K562 (cell line): ENCODE measurements at places on chromosomes 2 and 18.

GRCh38 chr2:155839991-155840390 lies 492.5 kb downstream of the NR4A2 start:
- DNase-seq, result no peak
- H3K27ac ChIP-seq, result no peak overlapping the region
- H3K27me3 ChIP-seq, result no peaks in the 10 kb centered on the region
- no peaks in the 10 kb centered on the region for H3K36me3 ChIP-seq
- no peak overlapping the region for H3K4me3 ChIP-seq
- no peaks in the 10 kb centered on the region for H3K4me1 ChIP-seq

GRCh38 chr18:10235661-10235952 lies 218.8 kb upstream of the APCDD1 start:
- no peaks in the 10 kb centered on the region for H3K4me1 ChIP-seq
- peaks cover 8% of the 10 kb centered on the region; the same call in 1 of the 3 replicates for H3K27me3 ChIP-seq
- DNase-seq, result no peak
- H3K27ac ChIP-seq, result no peak overlapping the region

- H3K27me3 ChIP-seq, result no peaks in the 10 kb centered on the region
- H3K4me1 ChIP-seq, result no peaks in the 10 kb centered on the region
- no peak for DNase-seq
- no peak overlapping the region for H3K27ac ChIP-seq
- H3K4me3 ChIP-seq, result no peak overlapping the region
These were observed 146.1 kb downstream of the ERBB4 start for GRCh38 chr2:212392544-212392943.

DNA sequence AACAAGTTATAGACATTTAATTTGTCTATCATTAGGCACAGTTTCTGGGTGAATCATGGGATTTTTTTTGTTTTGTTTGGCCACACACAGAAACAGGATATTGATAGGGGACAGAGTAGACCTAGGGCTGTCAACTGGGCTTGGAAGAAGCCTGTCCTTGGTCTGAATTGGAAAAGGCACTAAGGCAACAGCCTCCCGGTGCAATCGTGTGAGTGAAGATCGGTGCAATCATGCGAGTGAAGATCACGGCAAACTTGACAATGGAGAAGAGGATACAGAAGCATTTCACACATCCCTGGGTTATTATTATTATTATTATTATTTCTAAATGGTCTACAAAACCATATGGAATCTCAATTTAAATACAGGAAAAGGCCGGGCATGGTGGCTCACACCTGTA lies 94.5 kb downstream of the ACKR3 start:
- no peaks in the 10 kb centered on the region for H3K36me3 ChIP-seq
- no peak overlapping the region for H3K27ac ChIP-seq
- no peaks in the 10 kb centered on the region; the same call in 1 of the 2 replicates for H3K27me3 ChIP-seq
- H3K4me3 ChIP-seq, result no peak overlapping the region

- H3K4me1 ChIP-seq, result no peaks in the 10 kb centered on the region
- no peaks in the 10 kb centered on the region for H3K36me3 ChIP-seq
- no peaks in the 10 kb centered on the region for H3K27me3 ChIP-seq
- DNase-seq, result no peak
- no peak overlapping the region for H3K4me3 ChIP-seq
These were observed 260.7 kb upstream of the MGAT5 start for GRCh38 chr2:133993160-133993559.

DNA sequence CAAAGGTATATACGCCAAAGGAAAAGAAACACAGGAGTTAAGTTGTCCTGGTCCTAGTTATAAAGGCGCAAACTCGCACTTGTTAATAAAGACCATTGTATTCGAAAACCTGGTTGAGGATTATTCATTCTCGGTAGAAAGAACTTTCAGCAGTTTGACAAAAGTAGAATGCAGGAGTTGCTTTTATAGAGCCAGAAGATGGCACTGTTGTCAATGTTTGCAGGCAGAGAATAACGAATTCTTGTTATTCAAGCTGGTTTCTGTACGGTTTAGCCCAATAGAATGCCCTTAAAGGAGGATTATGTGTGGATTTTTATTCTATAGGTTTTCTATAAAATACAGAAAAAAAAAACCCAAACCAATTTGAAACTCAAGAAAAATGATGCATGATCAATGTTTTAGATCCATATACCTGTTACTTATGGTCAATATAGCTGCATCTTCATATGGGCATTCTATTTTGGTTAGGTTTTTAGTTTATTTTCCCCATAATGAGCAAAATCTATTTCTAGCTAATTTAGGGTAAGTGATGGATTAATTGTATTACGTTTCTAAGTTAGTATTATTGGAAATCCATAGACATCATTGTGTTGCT lies 510.3 kb downstream of the PLCL1 start:
- no peaks in the 10 kb centered on the region for H3K4me1 ChIP-seq
- no peak for DNase-seq
- H3K36me3 ChIP-seq, result no peaks in the 10 kb centered on the region
- no peak overlapping the region for H3K27ac ChIP-seq

- no peak overlapping the region for H3K27ac ChIP-seq
- DNase-seq, result no peak
- no peaks in the 10 kb centered on the region for H3K4me1 ChIP-seq
- no peaks in the 10 kb centered on the region for H3K27me3 ChIP-seq
These were observed 592.1 kb downstream of the TDRD15 start for GRCh38 chr2:21715887-21716286.

DNA sequence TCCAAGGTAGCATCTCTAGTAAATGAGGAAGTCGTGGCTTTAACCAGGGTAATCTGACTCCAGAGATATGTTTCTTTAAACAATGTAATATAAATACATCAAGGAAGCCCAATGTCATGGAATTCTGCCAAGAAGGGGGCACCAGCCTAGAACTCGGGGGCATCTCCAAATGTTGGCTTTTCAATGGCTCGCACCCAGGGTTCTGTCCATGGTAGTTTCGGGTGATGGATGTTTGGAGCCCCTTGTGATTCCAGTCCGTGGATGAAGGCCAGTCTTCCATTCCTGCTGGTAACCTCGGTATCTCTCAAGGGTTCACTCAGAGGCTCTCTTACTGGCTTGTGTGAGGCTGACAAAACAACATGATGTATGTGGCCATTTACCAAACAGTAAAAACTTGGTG lies 91.7 kb upstream of the SPHKAP start:
- no peaks in the 10 kb centered on the region for H3K27me3 ChIP-seq
- DNase-seq, result no peak
- H3K36me3 ChIP-seq, result no peaks in the 10 kb centered on the region
- H3K27ac ChIP-seq, result no peak overlapping the region
- no peaks in the 10 kb centered on the region for H3K4me1 ChIP-seq

GRCh38 chr2:217421834-217422233 lies 562.0 kb upstream of the TNP1 start:
- DNase-seq, result no peak
- H3K4me1 ChIP-seq, result no peaks in the 10 kb centered on the region
- H3K36me3 ChIP-seq, result no peaks in the 10 kb centered on the region
- no peaks in the 10 kb centered on the region for H3K27me3 ChIP-seq

GRCh38 chr2:74225698-74226459 lies 27.5 kb downstream of the MTHFD2 start:
- H3K27ac ChIP-seq, result no peak overlapping the region
- H3K4me3 ChIP-seq, result no peak overlapping the region

GRCh38 chr2:215466097-215466909 lies 30.4 kb upstream of the FN1 start:
- no peaks in the 10 kb centered on the region for H3K4me1 ChIP-seq
- DNase-seq, result no peak
- H3K4me3 ChIP-seq, result no peak overlapping the region
- H3K27ac ChIP-seq, result no peak overlapping the region

DNA sequence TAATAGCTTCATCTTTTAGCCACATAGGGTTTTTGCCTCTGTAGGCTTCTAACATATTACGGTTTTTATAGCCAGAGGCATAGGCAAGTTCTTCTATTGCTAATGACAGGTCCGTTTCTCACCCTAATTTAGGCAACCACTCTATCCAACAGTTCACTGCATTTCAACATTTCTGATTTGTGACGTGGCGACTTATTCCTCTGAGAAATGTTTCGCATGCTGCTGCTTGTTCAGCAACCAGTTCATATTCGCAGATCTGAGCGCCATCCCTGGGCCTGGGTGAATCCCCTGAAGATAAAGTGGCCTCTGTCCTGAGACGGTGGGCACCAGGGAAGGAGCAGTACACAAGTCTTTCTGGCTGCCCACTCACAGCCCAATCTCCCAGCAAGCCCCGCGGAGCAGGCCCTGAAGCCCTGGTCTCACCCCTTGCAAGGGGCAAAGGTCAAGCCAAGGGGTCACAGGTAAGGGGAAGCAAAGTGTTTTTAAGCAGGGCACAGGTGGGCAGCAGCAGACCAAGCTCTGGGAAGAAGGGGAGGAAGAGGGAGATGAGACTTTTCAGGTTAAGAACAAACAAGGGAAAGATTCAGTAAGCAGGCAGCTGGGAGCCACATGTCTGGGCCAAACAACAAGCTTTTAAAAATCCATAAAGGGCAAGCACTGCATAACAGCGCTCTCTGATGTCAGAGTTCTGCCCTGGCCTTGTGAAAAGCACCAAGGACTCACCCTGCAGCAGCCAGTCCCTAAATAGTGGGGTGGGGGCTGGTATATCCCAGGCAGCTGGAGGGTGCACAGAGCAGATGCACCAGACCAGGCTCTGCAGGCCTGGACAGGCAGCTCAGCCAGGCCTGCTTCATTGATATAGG lies 10.8 kb upstream of the COX7A2L start:
- DNase-seq, result no peak
- no peak overlapping the region for H3K4me3 ChIP-seq
- H3K27me3 ChIP-seq, result peaks cover 3% of the 10 kb centered on the region
- H3K4me1 ChIP-seq, result no peaks in the 10 kb centered on the region

- H3K4me1 ChIP-seq, result no peaks in the 10 kb centered on the region
- no peak for DNase-seq
- no peak overlapping the region for H3K27ac ChIP-seq
- H3K36me3 ChIP-seq, result no peaks in the 10 kb centered on the region
These were observed 977.3 kb upstream of the ACVR2A start for GRCh38 chr2:146867477-146867986.

GRCh38 chr2:169386722-169387121 lies 24.4 kb upstream of the LRP2 start:
- H3K27me3 ChIP-seq, result peaks cover 10% of the 10 kb centered on the region
- H3K4me1 ChIP-seq, result no peaks in the 10 kb centered on the region
- H3K4me3 ChIP-seq, result no peak overlapping the region

DNA sequence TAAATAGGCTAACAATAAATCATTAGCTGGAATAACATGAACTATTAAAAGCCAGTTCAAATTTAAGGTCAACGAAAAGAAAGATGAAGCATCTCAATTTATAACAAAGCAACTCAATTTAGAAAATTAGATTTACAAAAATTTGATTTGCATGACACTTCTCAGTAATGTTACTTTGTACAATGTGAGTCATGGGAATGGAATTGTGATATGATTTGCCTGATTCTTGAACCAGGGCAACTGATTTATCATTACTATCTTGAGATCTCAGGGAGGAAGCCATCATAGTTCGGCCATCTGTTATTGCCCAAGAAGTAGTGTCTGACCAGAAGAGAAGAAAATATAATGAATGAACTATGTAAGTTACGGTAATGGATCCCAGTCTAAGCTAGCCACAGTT lies 193.1 kb downstream of the RIT2 start:
- no peak overlapping the region for H3K4me3 ChIP-seq
- H3K27me3 ChIP-seq, result no peaks in the 10 kb centered on the region
- no peak overlapping the region for H3K27ac ChIP-seq
- no peaks in the 10 kb centered on the region for H3K36me3 ChIP-seq
- no peaks in the 10 kb centered on the region for H3K4me1 ChIP-seq
- no peak for DNase-seq

GRCh38 chr2:224111576-224111975 lies 72.5 kb upstream of the SERPINE2 start:
- no peak overlapping the region for H3K4me3 ChIP-seq
- H3K4me1 ChIP-seq, result no peaks in the 10 kb centered on the region
- no peaks in the 10 kb centered on the region for H3K36me3 ChIP-seq
- H3K27me3 ChIP-seq, result no peaks in the 10 kb centered on the region
- DNase-seq, result no peak

DNA sequence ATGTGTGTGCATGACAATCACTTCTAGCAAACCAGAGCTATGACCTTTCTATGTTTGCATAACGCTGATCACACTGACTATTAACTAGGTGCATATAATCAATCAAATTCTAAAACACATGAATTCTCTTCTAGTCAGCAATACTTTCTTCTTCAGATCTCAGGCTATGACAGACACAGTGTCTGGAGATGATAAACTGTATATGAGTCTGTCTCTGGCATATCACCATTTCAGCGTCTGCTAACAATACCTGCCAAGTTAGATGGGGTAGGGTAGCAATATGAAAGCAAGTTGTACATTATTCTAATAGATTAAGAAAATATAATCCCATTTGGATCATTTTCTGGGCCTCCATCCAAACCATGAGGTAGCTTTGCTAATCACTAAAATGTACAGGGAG lies 354.2 kb upstream of the EPHA4 start:
- H3K4me1 ChIP-seq, result no peaks in the 10 kb centered on the region
- H3K27me3 ChIP-seq, result no peaks in the 10 kb centered on the region
- DNase-seq, result no peak
- no peak overlapping the region for H3K27ac ChIP-seq
- no peaks in the 10 kb centered on the region for H3K36me3 ChIP-seq

DNA sequence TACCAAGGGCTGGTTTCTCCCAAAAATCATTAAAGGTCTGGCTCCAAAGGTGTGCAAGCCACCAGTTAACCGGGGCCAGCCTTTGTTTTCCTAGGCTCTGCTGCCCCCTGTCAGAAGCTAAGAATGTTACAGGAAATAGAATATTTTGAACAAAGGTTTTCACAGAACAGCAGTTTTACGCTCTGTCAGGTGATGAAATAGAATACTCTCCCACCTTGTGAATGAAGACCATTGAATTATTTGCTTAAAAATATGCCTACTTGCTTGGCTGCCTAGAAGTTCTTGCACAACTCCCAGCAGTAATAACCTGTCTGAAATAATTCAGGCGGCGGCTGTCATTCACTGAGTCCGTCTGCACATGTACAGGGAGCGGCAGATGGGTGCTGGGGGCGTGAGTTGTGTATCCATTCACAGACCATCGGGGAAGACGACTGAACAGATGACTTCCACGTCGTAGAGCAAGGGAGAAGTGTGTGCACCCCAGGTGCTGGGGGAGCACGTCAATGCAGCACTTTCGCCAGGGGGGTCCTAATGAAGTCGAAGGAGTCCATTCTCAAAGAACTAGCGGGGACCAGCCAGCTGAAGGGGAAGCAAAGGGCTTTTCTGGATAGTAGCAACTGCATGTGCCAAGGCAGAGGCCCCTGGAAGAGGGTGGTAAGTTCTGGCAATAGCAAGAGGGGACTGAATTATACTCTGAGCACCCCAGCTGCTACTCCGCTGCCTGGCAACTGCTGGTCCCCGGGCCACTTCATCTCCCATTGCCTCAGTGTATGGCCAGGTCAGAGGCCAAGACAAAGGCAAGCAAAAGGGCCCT lies 56.1 kb downstream of the SF3B1 start:
- peaks cover 24% of the 10 kb centered on the region for H3K27me3 ChIP-seq
- H3K4me1 ChIP-seq, result no peaks in the 10 kb centered on the region; the same call in 1 of the 2 replicates
- no peak overlapping the region for H3K4me3 ChIP-seq
- H3K27ac ChIP-seq, result no peak overlapping the region
- DNase-seq, result peak; percentile 48
- no peaks in the 10 kb centered on the region for H3K36me3 ChIP-seq

DNA sequence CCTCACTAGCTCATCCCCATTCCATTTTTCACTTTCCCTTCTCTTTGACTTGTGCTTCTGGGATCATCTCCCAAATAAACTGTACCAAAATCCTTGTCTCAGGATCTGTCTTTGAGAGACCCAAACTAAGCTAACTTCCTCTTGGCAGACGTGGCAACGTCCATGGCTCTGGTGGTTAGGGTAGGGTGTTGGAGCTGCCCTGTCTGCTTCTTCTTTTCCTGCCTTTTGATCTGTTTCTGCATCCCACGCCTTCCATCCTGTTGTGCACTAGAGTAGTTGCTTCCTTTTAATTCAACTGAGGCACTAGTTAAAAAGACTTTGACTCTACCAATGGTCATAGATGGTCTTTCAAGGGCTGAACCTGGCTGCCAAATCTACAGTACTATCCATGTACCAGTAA lies 5.5 kb upstream of the MAP4K4 start:
- peaks cover 22% of the 10 kb centered on the region for H3K4me1 ChIP-seq
- H3K36me3 ChIP-seq, result no peaks in the 10 kb centered on the region
- H3K27ac ChIP-seq, result no peak overlapping the region
- no peak overlapping the region for H3K4me3 ChIP-seq
- DNase-seq, result no peak
